ENCODE measurements at places on chromosomes 5 and 9.

DNA sequence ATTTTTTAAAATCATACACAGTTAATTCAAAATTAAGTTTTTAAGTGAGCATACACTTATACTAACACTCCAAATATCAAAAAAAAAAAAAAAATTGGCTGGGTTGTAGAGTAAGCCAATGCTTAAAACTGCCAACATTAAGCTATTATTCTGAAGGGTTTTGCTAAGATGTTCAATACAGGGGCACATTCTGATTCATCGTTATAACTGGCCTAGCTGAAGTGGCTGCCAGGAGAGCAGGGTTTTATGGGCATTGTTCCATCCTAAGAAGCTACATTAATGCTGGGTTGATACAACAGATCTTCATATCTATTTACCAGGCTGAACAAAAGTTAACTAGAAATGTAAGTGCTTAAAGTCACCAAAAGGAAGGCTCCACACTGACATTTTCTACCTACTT is 13.4 kb downstream of the ELAVL2 start:
- no peak for DNase-seq

GRCh38 chr5:141488591-141489561 is at the start of gene PCDHGC5:
Gene PCDHGC5, plus strand, starts transcription at chr5:141489081. Its CDS starts 160 bp downstream, at chr5:141489241.
- DNase-seq, result no peak

DNA sequence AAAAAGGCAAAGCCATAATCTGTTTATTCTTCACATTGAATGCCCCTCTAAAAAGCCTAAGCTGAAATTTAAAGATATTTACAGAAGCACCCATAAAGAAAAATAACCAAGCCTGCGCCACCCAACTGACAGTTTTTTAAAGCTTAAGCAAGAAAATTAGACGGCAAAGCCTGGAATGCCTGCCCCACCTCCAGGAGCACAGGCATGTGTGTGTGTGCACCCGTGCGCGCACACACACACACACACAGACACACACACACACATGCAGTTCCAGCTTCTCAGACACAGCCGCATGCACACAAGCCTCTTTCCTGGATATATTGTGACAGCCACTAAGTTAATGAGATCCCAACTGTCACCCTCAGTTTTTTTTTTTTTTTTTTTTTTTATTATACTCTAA is 88.2 kb downstream of the FRMD3 start:
- DNase-seq, result no peak

DNA sequence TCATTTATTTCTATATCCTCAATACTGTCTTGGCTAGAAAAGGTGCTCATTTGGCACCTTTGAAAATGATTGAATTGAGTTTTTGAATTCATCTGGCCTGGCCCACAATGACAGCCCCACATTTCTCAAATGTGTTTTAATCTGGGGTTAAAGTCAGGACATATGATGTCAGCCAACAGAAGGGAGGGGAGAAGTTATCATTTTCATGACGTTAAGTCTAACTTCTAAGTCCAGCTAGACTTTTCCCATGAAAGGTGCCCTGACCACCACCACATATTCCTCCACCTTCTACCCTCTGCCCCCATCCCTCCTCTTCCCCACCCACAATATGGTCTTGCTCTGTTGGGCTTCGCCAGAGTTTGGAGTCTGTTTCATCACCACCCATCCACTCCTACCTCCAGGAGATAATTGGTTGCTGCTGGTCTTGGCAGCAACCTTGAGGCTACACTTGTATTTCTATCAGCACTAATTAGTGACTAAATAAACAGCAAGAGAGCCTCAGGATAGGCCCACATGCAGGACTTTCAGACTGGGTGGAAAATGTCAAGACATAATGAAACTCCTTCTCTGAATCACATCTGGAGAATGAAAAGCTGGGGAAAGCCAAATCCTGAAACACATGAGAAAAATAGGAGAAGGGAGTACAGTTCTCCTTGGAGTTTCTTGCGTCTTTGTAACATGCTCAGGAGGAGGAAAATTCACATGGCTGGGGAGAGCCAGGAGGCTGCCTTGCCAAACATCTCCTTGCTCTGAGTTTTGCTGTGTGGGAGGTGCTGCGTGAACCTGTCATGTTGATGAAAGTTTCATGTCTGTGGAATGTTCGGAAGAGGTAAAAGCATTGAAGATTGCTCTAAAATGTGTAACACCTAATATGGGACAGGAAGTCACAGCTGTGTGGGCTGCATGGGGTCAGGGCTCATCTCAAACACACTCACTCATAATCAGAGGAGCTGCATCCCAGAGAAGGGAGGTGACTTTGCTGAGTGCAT is 544.7 kb upstream of the KLF4 start:
- no peak for DNase-seq

DNA sequence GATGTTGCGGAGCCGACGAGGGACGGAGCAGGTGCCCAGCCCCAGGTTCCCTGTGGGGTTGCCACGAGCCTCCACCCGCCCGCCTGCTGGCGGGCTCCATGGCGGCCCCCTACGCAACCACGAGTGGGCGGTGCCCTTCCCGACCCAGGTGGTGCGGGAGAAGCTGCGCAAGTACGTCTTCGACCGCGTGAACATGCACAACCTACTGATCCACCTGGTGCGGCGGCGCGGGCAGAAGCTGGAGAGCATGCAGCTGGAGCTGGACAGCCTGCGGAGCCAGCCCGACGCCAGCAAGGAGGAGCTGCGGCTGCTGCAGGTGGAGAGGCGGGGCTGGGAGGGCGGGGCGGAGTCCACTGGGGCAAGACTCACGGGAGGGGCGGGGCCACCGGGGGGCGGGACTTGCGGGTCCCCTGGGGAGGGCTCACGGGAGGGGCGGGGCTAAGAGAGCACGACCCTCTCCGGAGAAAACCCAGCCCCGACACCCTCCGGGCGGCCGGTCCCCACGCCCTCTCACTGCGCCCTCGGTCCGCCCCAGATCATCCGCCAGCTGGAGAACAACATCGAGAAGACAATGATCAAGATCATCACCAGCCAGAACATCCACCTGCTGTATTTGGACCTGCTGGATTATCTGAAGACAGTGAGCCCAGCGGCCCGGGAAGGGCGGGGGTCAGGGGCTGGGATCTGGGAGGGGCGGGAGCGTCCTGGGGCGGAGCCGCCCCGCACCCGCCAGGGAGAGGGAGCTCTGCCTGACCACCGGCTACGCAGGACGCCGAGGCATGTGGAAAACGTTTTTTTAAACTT is 3.9 kb downstream of the CCDC183 start:
- DNase-seq, result peak; percentile 87
